Omental fat pad (tissue), 4 donors: ENCODE measurements at places on chromosomes 6 and 20. TPM values are rescaled to one million over a fixed set of nuclear protein-coding genes. Genes with fewer than 3 reads are reported as not detected.

Gene SYNJ2
- total RNA-seq: 6.1 TPM

Gene EFCAB8
- not detected for total RNA-seq

Gene CGA
- total RNA-seq: not detected

Gene FERMT1
- total RNA-seq: 1.6 TPM

Gene FOXC1
- 3.8 TPM for total RNA-seq

Gene CCDC170
- 2.6 TPM for total RNA-seq

Gene PRND
- not detected for total RNA-seq

Gene C6orf15
- not detected for total RNA-seq

Gene HLA-DRB1
- 56.2 TPM for total RNA-seq

Gene EZR
- total RNA-seq: 437 TPM

Gene ZNF322
- 8.7 TPM for total RNA-seq
